Urothelium cell line (cell line): ENCODE measurements at places on chromosomes 3 and 15.

DNA sequence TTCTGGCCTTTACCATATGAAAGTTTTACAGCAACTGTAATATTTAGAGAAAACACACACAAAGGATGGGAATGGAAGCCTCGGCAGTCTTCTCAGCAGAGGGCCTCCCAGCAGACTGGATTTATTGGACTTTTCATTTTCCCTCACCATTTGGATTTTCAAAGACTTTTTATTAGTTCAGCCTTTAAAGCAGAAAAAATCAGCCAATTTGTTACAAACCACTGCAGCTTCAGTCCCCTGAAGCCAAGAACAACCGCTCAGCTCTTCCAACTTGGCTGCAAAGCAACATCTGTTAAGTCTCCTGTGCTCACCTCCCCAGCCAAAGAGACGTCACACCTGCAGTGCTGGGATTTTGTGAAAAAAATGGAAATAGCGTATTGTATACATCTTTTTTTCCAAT is 120.8 kb downstream of the GMPS start:
- no peak for DNase-seq

DNA sequence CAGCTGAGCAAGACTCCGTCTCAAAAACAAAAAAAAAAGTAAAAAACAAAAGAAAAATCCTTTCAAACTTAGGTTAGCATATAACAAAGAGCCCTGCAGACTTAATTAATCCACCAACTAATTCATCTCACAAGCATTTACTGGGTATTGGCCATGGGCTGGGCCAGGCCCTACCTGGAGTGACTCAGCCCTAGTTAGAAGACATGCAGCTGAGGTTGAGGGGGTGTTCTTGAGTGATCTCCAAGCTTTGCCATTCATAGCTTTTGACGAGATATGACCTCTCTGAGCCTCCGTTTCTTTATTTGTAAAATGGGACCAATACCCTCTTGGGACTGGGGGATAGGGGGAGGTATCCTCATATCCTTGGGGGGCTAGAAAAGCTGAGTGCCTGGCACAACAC is 7.8 kb downstream of the FBXL22 start:
- no peak for DNase-seq

DNA sequence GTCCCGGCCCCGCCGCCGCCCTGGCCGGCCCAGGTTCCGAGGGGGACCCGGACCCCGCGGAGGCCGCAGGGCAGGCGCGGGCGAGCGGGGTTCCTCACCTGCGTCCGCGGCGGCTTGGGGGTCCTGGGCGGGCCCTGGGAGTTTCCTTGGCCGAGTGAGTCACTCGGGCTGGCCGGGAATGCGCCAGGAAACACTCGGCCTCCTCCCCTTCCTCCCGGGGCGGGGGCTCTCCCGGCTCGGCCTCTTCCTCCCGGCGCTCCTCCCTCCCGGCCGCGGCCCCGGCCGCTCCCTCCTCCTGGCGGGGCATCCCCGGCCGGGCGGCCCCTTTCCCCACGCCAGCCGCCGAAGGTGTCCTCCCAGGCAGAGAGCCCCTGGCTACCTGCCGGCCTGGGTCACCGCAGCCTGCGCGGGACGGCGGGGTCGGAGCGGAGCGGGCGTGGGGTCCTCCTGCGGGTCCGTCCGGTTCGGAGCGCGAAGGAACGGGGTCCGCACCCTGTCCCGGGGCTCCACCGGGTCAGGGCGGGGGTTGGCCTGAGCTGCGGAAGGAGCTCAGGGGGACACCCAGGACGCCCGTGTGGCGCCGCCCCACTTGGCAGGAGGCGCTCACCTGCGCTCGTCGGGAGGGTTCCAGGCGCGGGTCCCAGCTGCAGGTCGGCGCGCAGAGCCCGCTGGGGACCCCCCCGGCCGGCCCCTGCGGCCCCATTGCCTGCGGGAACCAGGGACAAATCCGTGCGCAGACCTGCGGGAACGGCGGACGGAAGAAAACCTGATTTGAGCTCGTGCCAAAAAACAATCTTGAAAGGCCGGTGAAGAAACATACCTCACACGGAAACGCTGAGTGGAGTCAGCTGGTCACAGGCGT is at the start of gene CYFIP1:
CYFIP1 (minus strand) TSS at position 180 of the 862 bp plus-strand sequence. CDS start 33,083 bp downstream, outside the sequence.
- DNase-seq = peak; percentile 97

- DNase-seq = peak; percentile 93
Measured at GRCh38 chr3:4741404-4742307, 237.6 kb upstream of the BHLHE40 start.

GRCh38 chr3:19526071-19526470 is 377.8 kb downstream of the KCNH8 start:
- DNase-seq = no peak

DNA sequence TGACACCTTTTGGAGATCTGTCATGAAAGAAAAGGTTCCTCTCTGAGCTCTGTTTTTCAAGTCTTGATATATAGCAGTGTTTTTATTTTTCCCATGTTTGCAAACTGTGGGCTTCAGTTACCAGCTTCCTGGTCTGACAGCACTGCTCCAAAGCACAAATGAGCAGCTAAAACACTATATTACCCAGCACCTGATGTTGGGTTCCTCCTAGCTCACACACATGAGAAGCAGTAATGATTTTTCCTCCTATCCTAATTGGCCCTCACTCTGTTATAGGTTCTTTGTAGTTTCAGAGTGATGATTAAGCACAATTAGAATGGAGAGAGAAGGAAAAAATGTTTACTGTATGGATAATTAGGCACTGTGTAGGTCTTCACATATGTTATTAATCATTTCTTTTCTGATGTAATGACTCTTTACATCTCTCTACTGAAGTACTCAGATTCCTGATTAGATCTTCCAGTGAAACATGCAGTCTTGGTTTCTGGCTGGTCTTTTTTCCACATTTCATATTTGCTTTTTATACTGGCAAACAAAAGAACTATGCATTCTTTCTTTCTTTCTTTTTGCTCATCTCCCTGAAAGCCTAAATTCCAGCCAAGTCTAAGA is 939.7 kb downstream of the NSUN3 start:
- DNase-seq = no peak

DNA sequence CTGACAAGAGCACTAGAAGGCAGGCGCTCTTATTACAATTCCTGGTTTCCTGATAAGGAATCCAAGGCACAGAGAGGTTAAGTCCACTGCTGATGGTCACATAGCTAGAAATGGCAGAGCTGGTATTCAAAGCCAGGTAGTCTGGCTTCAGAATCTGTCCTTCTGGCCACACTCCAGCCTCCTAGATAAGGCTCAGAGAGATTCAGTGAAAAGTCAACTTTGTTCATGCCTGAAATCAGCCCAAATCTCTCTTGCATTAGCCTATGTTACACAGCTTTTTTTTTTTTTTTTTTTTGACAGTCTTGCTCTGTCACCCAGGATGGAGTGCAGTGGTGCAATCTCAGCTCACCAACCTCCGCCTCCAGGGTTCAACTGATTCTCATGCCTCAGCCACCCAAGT is 21.1 kb upstream of the CMTM8 start:
- no peak for DNase-seq

DNA sequence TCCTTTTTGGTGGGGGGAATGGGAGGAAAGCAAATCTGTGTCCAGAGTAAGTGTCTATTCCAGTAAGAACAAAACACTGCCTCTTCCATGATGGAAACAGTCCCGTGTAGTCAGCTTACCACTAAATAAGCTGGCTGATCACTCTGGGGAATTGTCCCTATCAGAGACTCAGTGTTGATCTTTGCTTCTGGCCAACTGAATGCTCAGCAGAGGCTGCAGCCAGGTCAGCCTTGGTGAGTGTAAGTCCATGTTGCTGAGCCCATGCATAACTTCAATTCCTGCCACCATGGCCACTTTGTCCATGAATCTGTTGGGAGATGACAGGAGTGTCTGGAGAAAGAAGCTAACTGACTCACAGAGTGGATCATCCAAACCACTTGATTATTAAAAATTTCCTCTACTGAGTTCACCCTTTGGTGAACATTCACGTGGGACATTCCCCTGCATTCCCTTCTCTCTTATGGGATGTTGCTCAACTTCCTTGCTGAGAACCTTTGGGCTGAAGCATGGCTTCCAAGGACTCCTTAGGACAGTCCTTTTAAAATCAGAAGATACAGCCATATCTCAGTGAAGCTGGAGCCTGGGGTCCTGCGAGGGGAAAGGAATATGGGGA is 33.9 kb upstream of the XCR1 start:
- DNase-seq = no peak

DNA sequence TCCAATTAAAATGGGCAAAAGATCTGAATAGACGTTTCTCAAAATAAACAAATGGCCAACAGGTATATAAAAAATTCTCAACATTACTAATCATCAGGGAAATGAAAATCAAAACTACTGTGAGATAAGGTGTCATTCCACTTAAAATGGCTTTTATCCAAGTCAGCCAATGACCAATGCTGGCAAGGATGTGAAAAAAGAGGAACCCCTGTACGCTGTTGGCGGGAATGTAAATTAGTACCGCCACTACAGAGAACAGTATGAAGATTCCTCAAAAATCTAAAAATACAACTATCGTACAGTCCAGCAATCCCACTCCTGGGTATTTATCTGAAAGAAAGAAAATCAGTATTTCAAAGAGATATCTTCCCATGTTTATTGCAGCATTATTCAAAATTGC is 176.9 kb upstream of the STT3B start:
- no peak for DNase-seq

DNA sequence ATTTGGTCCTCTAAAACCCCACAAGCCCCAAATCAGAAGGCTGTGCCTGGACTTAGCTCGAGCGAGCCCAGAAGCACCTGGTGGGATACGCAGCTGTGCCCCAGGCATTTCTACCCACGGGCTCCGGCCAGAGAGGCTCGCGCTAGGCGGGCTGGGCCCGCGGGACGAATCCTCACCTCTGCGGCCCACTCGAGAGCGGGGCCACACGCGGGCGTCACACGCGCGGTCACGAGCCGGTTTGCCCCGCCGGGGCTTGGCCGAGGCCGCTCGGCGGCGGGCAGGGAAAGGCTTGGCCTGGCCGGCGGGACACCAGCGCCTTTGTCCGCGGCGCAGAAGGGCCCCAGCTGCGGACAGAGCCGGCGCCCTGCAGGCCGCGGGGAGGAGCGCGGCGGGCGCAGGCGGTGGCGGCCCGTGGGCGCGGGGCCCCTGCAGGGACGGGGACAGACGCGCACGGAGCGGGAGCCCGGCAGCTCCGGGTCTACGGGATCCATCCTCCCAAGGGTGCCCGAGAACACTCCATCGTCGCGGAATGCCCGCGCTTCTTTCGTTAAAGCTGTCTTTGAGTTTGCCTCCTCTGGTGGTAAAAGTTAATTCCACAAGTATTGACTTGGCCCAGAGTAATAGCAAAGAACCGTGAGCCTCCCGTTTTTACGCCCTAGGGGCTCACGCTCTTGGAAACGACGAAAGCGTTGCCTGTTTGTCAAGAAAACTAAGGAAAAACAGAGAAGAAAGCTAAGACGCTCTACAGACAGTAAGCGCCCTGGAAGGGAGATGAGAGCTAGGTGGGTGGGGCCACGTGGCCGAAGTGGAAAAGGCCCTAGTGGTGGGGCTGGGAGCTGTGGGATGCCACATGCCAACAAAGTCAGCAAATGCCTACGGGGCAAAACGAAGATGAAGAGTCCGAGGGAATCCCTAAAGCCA is 26.4 kb downstream of the TYRO3 start:
- no peak for DNase-seq

- no peak for DNase-seq
Measured at GRCh38 chr3:18027161-18027939, 284.9 kb upstream of the TBC1D5 start.

GRCh38 chr3:41239587-41239986 is 40.3 kb downstream of the CTNNB1 start:
- DNase-seq = no peak
